ENCODE measurements at places on chromosomes 12 and 14.

GRCh38 chr12:84134797-84135366, 777.7 kb downstream of the SLC6A15 start:
- peak; percentile 52 for DNase-seq

DNA sequence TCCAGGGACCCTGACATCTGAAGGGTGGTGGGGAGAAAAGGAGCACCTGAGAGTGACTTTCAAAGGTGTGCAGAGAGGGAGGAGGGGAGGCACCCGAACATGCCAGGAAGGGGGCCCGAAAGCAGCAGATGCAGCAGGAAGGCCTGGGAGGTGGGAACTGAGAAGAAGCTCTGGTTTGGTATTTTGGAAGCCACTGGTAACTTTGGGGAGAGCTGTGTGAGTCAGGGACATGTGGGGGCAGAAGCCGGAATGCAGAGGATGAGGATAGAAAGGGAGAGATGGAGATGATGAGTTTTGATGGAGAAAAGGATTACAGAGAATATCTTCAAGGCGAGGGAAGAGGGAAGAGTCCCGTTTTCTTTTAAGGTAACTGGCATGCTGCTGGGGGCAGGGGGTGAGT, 50.1 kb downstream of the NRXN3 start:
- no peak for DNase-seq

GRCh38 chr14:79663453-79663852, 547.9 kb downstream of the DIO2 start:
- DNase-seq, result no peak

DNA sequence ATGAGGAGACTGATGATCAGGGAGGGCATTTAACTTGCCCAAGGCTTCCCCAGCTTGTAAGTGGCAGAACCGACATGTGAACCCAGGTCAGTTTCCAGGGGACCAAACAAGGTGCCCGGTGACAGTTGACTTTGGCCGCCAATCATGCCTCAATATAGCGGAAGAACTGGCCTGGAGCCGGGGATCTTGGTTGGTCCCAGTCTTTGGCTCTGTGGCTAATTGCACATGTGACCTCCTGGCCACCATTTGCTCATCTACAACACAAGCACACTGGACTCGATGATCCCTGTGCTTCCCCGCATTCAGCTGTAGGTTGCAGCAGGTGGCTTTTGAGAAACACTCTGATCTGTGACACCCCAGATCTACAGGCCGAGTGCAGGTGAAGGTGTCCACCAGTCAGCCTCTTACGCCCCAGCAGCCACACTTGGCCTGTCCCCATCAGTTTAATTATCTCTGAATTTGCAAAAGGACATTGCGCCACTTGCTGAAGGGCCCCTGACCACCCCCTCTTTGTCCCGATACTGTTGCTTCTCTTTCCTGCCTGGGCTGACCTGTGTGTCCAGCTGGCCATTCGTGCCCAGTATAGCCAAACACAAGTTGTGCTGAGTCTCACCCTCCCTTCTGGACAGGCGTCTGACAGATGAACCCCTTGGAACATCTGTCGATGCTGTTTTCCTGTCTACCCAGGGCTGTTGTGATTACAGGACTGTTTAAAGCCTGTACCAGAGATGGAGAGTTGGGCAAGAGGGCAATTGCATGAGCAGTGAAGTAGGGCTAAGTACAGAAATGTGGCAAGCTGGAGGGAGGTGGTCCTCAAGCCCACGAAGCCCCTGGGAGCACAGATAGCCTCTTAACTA, 14.1 kb downstream of the ACACB start:
- DNase-seq, result no peak

- no peak for DNase-seq
Observed at GRCh38 chr12:68501226-68501625, 109.5 kb upstream of the RAP1B start.

DNA sequence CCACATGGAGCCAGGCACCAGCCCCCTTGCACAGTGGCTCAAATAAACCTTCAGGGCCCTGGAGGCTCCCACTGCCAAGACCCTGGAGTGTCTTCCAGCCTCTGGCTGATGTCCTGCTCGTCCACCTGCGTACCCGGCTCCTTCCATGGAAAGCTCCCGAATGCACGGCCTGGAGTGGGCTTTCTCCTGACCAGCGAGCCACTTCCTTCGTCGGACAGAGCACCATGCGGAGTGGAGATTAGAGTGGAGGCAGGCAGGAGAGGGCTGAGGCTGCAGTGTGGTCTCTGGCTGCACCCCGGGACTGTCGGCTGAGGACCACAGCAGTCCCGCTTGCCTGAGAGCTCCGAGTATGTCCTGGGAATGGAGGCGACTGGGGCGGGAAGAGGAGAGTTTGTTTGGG, 93.7 kb upstream of the SFSWAP start:
- DNase-seq, result no peak

DNA sequence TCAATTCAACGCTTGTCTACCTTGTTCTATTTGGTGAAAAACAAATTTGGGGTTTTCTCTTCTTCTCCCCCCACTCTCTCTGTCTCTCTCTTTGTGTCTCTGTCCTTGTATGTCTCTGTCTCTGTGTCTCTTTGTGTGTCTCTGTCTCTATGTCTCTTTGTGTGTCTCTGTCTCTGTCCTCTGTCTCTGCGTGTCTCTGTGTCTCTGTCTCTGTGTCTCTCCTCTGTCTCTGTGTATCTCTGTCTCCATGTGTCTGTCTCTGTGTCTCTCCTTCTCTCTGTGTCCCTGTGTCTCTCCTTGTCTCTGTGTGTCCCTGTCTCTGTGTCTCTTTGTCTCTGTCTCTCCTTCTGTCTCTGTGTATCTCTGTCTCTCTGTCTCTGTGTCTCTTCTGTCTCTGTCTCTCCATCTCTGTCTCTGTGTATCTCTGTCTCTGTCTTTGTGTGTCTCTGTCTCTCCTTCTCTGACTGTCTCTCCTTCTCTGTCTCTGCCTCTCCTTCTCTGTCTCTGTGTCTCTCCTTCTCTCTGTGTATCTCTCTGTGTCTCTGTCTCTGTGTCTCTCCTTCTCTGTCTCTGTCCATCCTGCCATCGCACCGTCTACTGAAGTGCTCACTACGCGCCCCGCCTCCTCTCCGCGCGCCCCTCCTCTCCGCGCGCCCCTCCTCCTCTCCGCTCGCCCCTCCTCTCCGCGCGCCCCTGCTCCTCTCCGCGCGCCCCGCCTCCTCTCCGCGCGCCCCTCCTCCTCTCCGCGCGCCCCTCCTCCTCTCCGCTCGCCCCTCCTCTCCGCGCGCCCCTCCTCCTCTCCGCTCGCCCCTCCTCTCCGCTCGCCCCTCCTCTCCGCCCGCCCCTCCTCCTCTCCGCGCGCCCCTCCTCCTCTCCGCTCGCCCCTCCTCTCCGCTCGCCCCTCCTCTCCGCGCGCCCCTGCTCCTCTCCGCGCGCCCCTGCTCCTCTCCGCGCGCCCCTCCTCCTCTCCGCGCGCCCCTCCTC, 12.8 kb downstream of the LRCOL1 start:
- peak; percentile 43 for DNase-seq

- no peak for DNase-seq
Observed at GRCh38 chr12:83276904-83277303, 590.2 kb downstream of the TMTC2 start.

GRCh38 chr12:81859521-81859920, 100.4 kb upstream of the PPFIA2 start:
- no peak for DNase-seq

- peak; percentile 23 for DNase-seq
Observed at GRCh38 chr14:76687611-76688382, 73.5 kb upstream of the VASH1 start.

GRCh38 chr12:115936997-115937916, 340.2 kb downstream of the MED13L start:
- no peak for DNase-seq

DNA sequence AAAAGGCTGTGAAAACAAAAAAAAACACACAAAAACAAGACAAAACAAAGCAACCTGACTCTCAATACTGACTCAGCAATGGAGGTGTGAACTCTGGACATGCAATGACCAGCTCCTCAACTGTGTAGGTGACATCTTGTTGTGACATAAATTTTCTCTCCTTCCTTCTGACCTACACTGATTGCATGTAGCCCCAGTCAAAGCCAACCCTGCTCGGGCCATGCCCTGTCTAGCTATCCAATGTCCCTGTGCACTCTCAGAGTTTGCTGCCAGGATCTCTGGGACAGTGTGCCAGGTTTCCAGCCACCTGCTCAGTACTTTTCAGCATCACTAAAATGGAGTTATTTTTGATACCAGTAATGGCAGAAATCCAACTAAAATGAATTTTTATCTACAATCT, 18.9 kb upstream of the CRACR2A start:
- DNase-seq, result no peak

GRCh38 chr12:34625116-34625515, 602.8 kb downstream of the ALG10 start:
- no peak for DNase-seq

DNA sequence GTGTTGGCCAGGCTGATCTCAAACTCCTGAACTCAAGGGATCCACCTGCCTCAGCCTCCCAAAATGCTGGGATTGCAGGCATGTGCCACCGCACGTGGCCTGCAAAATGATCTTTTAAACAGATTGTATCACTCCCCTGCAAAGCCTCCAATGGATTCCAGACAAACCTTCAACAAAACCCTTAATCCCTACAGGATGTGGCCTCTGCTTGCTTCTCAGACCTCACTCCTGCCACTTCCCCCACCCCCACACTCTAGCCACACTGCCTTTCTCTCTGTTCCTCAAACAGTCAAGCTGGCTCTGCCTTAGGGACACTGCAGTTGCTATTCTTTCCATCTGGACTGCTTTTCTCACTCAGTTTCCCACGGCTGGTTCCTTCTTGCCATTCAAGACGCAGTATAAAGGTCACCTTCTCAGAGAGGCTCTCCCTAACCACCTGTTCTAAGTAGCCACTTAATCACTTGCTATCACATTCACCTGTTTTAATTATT, 47.3 kb upstream of the TMED10 start:
- peak; percentile 53 for DNase-seq

DNA sequence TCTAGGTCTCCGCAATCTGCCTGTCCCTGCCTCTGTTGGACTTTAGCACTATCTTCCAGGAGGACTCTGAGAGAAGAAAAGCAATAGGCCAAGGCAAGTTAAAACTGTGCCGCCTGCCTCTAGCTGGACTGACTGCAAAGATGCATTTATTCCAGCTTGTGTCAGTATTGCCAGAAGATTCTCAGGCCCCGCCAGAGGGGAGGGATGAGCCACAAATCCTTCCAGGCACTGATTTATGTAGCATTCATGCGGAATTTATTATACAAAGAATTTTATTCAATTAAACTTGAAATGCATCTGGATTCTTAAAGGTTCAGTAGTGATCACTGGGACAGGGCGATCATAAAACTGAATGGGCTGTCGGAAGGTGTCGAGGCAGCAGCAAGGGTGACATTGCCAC, 19.8 kb downstream of the MMAB start:
- no peak for DNase-seq

DNA sequence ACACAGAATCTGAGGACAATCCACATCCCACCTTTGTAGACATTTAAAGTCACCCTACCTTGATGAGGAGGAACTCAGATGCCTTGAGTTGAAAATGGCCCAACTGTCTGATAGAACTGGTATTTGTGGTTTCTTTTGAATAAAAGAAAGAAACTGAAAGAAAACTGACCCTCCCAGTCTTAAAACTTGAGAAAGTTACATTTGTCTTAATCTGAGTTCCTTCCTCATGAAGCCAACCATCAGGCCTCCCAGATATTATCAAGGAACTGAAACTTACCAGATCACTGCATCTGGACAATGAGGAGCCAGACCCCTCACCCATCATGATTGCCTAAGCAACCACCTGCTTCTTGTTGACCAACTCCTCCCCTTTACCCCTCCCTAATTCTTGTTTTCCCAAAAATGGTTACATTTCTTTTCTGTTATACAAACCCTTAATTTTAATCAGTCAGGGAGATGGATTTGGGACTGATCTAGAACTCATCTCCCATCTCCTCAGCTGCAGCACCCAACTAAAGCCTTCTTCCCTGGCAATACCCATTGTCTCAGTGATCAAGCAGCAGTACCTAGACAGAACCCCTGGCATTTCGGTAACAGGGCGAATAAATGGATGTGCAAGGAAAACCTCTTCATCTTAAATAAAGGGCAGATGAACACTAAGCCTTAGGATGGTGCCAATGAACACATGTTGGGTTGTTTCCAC, 72.0 kb upstream of the RESF1 start:
- DNase-seq, result no peak

- no peak for DNase-seq
Observed at GRCh38 chr14:34356264-34356654, 105.8 kb downstream of the SPTSSA start.

DNA sequence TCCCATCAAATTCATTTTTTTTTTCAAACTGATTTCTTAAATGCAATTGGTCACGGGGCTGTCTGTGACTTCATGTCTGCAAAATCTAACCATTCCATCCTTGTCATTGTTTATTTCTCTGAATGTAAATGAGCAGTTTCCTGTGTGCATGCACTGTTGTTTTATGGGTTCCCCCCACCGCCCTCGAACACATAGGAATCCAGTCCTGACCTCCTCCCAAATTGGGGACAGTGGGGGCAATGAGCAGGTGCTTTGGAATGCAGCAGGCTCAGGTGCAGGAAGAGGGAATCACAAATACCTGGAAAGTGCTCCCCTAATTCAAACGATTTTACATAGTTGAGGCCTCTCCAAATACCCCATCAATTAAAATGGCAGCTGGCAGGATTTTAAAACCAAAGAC, 62.6 kb upstream of the ESRRB start:
- no peak for DNase-seq

- DNase-seq, result peak; percentile 49
Observed at GRCh38 chr12:95804291-95804690, 13.7 kb upstream of the NTN4 start.

DNA sequence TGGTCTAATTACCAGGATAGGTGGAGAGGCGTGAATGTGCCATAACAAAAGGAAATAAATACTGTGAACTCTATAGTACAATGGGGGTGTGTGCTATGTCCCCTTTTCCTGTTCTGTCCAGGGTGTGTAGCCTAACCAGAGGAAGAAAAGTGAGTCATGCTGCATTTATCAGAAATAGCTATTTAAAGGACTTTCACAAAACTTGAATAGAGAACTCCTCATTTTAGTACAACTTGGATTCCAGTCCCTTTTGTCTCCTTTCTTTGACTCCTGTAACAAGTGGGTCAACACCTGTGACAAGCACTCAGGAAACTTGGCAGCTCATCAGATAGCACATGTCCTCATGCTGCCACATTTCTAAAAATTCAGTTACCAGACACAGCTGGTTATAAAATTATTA, 123.4 kb downstream of the CCDC91 start:
- DNase-seq, result peak; percentile 54

DNA sequence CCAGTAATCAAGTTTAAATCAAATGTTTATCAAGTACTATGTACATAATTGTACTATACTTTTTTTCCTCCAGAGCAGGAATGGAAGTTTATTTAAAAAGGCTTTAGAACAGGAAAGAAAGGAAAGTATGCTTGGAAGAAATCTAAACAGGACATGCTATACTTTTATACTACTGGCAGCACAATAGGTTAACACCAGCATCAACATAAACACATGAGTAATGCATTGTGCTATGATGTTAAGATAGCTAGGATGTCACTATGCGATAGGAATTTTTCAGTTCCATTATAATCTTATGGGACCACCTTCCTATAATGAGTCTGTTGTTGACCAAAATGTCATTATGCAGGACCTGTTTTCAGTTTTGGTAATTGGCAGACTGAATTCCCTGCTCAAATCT, 41.5 kb upstream of the ANKS1B start:
- DNase-seq, result peak; percentile 1
